NCI-H524 treated with DMSO at 0.1 percent for 48 hours (cell line): ENCODE measurements at places on chromosomes 16 and 17.

GRCh38 chr16:6573577-6573976 lies 759.1 kb upstream of the RBFOX1 start:
- DNase-seq, result no peak

- no peak for DNase-seq
Measured at GRCh38 chr17:73969956-73970355, 233.5 kb upstream of the RPL38 start.

DNA sequence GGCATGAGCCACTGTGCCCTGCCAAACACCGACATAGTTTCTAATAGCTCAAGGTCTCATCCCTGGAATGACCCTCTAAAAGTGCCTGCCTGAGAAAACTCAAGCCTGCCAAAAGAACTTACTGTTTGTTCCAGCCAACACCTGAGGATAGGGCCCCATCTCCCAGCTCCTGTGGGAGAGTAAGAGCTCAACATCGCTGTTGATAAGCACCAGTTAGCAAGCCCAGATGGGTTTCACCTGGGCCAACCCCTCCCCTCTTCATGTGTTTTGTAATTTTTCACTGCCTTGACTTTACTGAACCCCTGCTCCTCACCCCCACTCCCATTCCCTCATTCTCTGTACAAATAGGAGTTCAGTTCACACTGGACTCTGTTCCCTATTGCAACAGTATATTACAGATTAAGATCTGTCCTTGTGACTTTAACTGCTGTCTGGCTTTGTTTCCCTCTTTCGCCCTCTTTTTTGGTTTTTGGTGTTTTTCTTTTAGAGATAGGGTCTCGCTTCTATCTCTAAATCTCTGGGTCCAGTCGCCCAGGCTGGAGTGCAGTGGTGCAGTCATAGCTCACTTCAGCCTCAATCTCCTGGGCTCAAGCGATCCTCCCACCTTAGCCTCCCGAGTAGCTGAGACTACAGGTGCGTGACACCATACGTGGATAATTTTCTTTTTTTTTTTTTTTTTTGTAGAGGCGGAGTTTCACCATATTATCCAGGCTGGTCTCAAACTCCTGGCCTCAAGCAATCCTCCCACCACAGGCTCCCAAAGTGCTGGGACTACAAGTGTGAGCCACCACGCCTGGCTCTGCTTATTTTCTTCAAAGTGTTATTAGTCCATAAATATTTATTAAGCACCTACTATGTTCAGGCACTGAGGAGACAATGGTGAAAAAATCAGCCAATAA lies 12.3 kb downstream of the NUPR1 start:
- no peak for DNase-seq

GRCh38 chr16:68408967-68409366 lies 39.3 kb downstream of the SMPD3 start:
- no peak for DNase-seq

- DNase-seq, result no peak
Measured at GRCh38 chr17:44781551-44782325, 22.9 kb downstream of the ADAM11 start.

- no peak for DNase-seq
Measured at GRCh38 chr17:66432996-66433551, 130.7 kb downstream of the PRKCA start.
